Ascending aorta (tissue), 2 donors: ENCODE measurements at places on chromosomes 1 and 21. TPM values are rescaled to one million over a fixed set of nuclear protein-coding genes. Genes with fewer than 3 reads are reported as not detected.

DNA sequence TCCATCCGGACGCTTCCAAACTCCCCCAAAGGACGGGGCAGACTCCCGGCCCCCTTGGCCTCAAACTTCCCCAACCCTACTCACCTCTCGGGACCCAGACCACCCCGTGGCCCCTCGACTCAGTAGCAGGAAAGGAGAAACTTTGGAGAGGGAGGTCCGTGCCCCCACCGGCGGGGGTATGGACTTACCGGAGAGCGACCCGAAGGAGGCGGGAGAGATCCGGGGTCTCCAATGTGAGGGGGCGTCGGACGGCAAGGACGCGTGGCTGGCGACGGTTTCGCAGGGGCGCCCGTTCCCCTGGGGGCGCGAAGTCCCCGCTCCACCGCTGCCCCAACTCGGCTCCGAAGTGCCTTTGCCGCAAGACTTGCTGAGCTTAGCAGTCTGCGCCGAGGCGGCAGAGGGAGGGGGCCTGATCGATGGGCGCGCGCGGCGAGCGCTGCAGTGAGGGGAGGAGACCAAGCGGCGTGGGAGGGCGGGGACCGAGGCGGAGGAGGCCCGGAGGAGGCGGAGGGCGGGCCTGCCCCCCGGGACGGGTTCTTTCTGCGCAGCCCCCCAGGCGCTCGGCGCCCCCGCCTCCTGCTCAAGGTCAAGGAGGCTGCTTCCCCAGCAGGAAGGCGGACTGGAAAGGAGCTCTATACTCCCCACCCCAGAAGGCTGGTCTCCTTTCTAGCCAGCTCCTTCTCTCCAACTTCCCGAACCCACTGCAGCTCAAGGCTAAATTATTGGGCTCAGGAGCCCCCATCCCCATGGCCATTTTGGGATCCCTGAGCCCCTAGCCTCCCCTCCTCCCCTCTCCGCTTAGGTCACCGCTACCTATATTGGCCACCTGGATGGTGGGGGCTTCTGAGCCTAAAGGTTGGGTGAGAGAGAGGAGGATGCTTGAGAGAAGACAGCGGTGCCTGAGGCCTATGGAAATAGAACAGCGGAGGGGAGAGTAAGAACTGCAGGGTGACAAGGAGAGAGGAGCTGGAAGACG is at the start of gene SYT2:
TSS of gene SYT2 (minus strand) at position 385 of the 976 bp plus-strand sequence. CDS start 104,682 bp downstream, outside the sequence.
- H3K27me3 ChIP-seq = peaks cover 16% of the 10 kb centered on the region
- H3K27ac ChIP-seq = no peak within 1 kb of the TSS
- no peaks in the 10 kb centered on the region for H3K36me3 ChIP-seq
- DNase-seq = no peak
- H3K4me3 ChIP-seq = peak within 1 kb of the TSS; percentile 36
- H3K4me1 ChIP-seq = no peaks in the 10 kb centered on the region

Gene GJA8
- not detected for total RNA-seq

DNA sequence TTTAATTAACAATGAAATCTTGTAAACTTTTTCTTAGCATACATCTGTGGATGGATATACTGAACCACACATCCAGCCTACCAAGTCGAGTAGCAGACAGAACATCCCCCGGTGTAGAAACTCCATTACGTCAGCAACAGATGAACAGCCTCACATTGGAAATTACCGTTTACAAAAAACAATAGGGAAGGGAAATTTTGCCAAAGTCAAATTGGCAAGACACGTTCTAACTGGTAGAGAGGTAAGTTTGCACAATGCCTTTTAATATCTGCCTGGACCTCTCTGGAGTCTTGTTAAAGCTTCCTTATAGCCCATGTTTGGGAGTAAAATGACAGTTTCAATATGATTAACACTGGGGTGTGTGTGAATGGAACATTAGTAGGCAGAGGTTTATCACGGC is 51.4 kb downstream of the MARK1 start:
- H3K36me3 ChIP-seq = no peaks in the 10 kb centered on the region
- H3K4me3 ChIP-seq = no peak overlapping the region
- H3K4me1 ChIP-seq = no peaks in the 10 kb centered on the region
- no peak overlapping the region for H3K27ac ChIP-seq
- DNase-seq = no peak

DNA sequence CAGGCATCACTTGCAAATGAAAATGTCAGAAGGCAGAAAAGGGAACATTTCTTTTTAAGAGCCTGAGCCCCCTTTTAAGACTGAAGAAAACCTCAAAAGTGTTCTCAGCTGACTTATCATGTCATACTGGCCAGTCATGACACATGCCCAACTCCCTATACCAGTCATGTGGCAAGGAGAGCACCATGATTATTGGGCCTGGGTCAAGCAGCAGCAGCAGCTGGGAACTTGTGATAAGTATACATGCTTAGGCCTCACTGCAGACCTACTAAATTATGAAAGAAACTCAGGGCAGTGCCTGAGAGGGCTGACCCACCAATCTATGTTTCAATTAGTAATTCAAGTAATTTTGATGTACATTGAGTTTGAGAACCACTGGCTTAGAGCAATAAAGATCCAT is 8.6 kb downstream of the RO60 start:
- no peaks in the 10 kb centered on the region for H3K27me3 ChIP-seq
- no peak for DNase-seq
- H3K4me3 ChIP-seq = no peak overlapping the region
- peaks cover 9% of the 10 kb centered on the region for H3K4me1 ChIP-seq
- H3K36me3 ChIP-seq = no peaks in the 10 kb centered on the region

GRCh38 chr1:16177306-16177705 is 21.4 kb upstream of the EPHA2 start:
- H3K4me3 ChIP-seq = no peak overlapping the region
- H3K27me3 ChIP-seq = no peaks in the 10 kb centered on the region
- peaks cover 58% of the 10 kb centered on the region for H3K4me1 ChIP-seq
- no peaks in the 10 kb centered on the region for H3K36me3 ChIP-seq
- no peak for DNase-seq

DNA sequence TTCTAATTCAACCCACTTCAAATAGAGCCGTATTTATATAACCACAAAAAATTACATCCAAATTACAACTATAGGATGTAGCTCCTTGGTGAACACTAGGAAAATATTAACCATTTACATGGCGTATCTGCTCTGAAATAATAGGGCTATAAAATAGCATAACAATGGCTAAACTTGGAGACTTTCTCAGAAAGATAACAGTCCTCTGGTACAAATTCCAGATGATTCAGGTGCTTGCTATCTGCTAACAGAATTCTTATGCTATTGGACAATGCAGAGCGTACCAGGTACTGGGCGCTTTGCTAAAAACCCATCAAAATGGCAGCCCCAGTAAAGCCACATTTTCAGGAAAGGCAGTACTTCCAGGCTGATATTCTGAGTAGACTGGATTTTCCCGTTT is 209.7 kb upstream of the C8B start:
- no peak overlapping the region for H3K27ac ChIP-seq
- no peak for DNase-seq
- no peaks in the 10 kb centered on the region for H3K4me1 ChIP-seq

GRCh38 chr1:3604468-3604974 is 6.8 kb downstream of the MEGF6 start:
- no peaks in the 10 kb centered on the region for H3K4me1 ChIP-seq
- peaks cover 6% of the 10 kb centered on the region for H3K27me3 ChIP-seq
- no peak overlapping the region for H3K4me3 ChIP-seq
- no peak for DNase-seq
- H3K27ac ChIP-seq = no peak overlapping the region

- H3K4me1 ChIP-seq = no peaks in the 10 kb centered on the region
- no peak overlapping the region for H3K4me3 ChIP-seq
- no peaks in the 10 kb centered on the region for H3K36me3 ChIP-seq
- H3K27ac ChIP-seq = no peak overlapping the region
- no peak for DNase-seq
Measured at GRCh38 chr1:48005253-48006117, 8.3 kb upstream of the TRABD2B start.

Gene B3GALT5
- total RNA-seq = not detected

Gene GPR137B
- 22.5 TPM for total RNA-seq

Gene TFAP2E
- 10.2 TPM for total RNA-seq
